ENCODE measurements at places on chromosomes 3 and 15.

DNA sequence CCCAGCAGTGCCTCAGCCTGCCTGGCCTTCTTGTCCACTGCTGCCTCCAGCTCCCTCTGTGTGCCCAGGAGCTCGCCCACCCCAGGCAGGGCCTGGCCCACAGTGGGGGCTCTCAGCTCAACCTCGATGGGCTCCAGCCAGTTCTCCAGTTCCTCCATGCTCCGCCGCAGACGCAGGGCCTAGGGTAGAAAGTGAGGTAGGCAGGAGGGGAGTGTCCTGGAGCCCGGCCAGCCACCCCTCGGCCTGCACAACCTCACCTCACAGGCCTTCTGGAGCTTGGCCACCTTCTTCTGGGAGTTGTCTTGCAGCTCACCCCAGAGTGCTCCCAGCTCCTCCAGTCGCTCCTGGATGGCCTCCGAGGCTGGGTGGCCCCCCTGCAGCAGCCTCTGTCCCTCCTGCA lies 18.7 kb downstream of the PLA2G4B start:
- no peak for DNase-seq

DNA sequence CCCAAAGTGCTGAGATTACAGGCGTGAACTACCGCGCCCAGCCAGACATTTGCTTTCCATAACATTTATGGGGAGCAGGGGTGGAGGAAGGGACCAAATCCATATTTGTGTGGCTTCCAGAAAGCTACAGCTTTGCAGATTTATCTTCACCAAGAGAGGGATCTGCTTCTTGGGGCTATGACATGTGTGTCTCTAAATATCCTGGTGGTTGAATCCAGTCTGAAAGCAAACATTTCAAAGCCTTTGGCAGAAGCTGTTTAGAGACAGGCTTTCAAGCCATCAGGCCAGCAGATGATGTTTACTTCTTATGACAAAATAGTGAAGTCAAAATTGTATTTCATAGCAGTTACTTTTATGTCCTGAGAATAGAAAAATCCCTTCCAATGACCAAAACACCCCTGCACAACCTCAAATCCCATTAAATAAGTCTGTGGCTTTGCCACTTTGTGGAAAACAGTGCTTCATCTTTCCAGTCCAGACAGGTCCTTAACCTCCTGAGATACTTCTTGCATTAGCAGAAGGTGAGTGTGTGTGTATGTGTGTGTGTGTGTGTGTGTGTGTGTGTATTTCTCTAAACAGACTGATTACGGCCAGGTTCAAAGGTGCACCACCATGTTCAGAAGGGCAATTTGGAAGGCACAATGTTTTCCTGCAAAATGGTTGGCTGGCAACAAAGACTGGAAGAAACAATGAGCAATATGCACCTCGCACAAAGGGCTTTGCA lies 191.4 kb upstream of the LRIG1 start:
- DNase-seq: no peak

GRCh38 chr3:31288641-31289100 lies 244.1 kb upstream of the STT3B start:
- DNase-seq: no peak

GRCh38 chr3:72317491-72317890 lies 530.8 kb downstream of the SHQ1 start:
- no peak for DNase-seq

DNA sequence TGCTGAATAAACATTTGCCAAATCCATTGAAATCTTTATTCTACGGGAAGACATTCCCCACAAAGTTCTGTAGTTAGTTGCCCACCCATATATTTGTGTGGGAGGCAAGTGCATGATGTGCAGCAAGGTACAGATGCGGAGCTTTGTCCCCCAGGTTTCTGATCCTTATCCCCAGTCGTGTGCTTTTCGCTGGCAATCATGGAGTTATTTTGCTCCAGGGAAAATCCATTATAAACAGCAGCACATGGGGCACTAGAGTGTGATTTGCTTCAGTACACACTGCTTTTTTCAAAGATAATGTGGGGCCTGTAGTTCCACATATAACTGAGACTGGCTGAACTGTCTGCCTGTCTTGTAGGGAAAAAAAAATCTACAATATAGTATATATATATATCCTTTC lies 132.1 kb downstream of the FEZF2 start:
- DNase-seq: no peak

- DNase-seq: peak; percentile 65
Measured at GRCh38 chr15:34583399-34584329, at the start of gene GOLGA8B. Gene GOLGA8B, minus strand, starts transcription at chr15:34583651. Its CDS starts 47,739 bp downstream, at chr15:34535912.

- no peak for DNase-seq
Measured at GRCh38 chr15:55394694-55395093, 13.5 kb downstream of the CCPG1 start.

- DNase-seq: no peak
Measured at GRCh38 chr3:183377307-183377959, 51.0 kb downstream of the MCF2L2 start.

DNA sequence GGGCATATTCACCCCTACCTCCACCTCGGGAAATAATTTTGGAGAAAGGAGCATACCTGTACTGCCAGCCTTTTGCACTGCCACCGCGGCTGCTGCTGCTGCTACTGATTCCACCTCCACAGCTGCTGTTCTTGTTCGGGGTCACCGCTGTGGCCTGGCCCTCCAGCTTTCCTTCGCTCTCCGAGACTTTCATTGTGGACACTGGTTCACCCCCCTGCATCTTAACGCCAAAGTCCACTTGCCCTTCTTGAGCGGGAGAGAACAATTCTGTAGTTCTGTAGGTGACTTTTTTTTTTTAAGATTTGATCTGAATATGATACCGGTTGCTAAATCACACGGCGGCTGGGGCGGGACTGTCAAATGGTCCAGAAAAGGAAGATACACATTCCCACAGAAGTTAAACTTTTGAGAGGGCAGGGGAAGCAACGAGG lies 701 bp downstream of the OSBPL11 start:
- no peak for DNase-seq

- DNase-seq: no peak
Measured at GRCh38 chr15:88144921-88145653, 111.5 kb downstream of the NTRK3 start.

- no peak for DNase-seq
Measured at GRCh38 chr15:56806148-56806536, 72.8 kb upstream of the ZNF280D start.

- DNase-seq: no peak
Measured at GRCh38 chr15:34795267-34796081, at the start of gene ACTC1. Gene ACTC1, minus strand, starts transcription at chr15:34795549. Its CDS starts 741 bp downstream, at chr15:34794808.

GRCh38 chr3:171566803-171567422 lies 106.7 kb upstream of the TNIK start:
- DNase-seq: no peak

DNA sequence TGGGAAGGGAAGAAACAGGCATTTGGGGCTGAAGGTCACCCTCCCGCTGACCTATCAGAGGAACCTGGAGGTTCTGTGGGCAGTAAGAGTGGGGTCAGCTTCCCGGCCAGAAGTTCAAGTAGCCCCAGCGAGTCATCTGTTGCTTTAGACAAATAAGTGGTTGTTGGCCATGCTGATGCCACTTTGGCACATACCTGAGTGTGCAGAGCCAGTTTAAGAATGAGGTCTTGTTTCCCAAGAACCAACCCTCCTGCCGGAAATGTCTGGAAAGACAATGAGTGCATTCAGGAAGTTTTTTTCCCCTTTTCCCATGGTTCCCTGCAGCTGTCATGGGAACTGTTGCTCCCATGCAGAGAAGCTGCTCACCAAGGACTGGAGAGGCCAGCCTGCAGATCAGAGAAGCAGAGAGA lies 166.7 kb downstream of the ZNF621 start:
- no peak for DNase-seq

- no peak for DNase-seq
Measured at GRCh38 chr3:115785782-115786181, 162.5 kb downstream of the GAP43 start.

GRCh38 chr15:71562251-71562650 lies 248.1 kb upstream of the NR2E3 start:
- DNase-seq: no peak

DNA sequence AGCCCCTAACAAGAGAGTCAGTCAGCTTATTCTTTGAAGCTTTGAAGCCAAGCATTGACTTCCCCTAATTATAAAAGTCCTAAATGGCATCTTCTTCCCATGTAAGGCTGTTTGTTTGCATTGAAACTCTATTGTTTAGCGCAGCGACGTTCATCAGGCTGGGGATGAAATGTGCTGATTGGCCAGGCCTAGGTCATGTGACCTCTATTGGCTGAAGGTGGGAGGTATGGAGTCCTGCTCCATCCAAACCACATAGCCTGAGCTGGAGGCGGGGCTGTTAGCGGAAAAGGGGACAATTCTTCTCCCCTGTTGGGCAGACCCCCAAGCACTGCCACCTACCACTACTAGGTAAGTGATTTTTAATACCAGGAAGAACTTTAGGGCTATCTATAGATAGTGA lies 145.3 kb upstream of the PRR23C start:
- DNase-seq: no peak

DNA sequence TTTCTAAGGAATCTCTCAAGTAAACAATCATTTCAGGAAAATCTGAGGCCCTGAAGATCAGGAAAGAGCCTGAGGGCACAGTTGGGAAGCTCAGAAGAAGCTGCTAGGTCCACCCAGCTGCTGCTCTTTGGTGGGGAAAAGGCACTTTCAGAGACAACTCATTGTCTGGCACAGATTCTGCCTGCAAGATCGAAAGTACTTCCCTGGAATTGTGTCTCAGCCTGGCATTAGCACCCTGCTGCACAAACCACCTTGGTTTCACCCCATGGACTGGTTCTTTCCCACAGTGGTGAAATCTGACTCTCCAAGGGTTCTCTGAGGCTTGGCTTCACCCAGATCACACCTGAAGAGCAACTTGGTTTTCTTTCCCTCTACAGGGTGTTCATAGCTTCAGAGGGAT lies 18.7 kb downstream of the THRB start:
- no peak for DNase-seq

- no peak for DNase-seq
Measured at GRCh38 chr3:109117939-109118338, at the start of gene MORC1. Gene MORC1, minus strand, starts transcription at chr3:109118134. Its CDS starts 75 bp downstream, at chr3:109118059.

DNA sequence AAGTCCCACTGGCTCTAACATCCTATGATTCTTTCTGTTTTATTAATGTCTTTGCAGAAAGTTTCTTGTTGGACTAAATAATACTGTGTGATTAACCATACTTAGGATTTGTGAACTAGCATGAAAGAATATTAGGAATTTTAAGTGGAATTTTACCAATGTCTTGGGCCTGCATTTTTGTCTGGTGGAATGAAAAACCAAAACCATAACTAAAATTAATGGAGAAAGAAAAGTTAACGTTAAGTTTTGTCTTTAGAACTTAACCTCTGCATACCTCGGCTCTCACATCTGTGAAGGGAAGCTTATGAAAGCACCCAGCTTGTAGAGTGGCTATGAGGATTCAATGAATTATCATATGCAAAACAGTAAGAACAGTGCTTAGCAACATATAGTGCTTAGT lies 6.5 kb downstream of the FBN1 start:
- no peak for DNase-seq

- DNase-seq: no peak
Measured at GRCh38 chr3:194738254-194739093, 52.8 kb downstream of the FAM43A start.

DNA sequence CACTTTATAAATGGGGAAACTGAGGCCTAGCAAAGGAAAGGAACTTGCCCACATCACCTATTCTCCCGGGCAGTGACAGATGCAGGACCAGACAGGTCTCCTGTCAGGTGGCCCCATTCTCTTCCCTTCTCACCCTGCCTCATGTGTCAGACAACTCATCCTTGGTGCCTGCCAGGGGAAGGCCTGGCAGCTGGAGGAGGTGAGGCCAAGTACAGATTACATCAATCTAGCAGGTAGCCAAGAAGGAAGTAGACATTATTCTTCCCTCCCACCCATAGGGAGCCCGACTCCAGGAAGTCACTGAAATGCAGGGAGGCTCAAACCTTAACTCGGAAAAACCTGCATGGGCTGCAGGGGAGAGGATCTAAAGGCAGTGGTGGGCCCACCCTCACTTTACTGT lies 39.6 kb downstream of the DAPK2 start:
- DNase-seq: no peak

DNA sequence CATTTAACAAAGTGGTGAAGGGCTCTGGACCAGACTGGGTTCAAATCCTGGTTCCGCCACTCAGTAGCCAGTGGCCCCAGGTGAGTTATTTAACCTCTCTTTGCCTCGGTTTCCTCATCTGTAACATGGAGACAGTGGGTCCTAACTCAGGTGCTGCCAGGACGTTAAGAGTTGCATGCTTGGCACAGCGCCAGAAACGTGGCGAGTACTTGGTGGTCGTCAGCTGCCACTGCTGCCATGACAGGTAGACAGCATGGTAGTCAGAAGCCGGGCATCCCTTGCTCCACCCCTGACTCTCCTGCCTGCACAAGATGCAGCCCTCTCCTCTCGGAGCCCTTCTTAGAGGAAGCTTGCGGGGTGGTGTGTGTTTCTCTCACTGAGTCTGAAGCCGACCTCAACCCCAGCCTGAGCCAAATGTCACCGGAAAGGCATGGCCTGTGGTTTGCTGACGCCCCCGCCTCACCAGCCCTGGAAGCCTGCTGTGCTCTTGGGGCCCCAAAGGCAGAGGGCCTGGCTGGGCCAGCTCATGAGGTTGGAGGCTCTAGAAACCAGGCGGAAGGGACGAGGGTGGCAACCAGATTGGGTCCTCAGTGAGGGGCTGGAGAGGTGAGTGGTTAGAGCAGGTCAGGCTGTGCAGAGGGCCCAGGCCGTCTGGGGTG lies 160.8 kb upstream of the TLE3 start:
- peak; percentile 17 for DNase-seq

DNA sequence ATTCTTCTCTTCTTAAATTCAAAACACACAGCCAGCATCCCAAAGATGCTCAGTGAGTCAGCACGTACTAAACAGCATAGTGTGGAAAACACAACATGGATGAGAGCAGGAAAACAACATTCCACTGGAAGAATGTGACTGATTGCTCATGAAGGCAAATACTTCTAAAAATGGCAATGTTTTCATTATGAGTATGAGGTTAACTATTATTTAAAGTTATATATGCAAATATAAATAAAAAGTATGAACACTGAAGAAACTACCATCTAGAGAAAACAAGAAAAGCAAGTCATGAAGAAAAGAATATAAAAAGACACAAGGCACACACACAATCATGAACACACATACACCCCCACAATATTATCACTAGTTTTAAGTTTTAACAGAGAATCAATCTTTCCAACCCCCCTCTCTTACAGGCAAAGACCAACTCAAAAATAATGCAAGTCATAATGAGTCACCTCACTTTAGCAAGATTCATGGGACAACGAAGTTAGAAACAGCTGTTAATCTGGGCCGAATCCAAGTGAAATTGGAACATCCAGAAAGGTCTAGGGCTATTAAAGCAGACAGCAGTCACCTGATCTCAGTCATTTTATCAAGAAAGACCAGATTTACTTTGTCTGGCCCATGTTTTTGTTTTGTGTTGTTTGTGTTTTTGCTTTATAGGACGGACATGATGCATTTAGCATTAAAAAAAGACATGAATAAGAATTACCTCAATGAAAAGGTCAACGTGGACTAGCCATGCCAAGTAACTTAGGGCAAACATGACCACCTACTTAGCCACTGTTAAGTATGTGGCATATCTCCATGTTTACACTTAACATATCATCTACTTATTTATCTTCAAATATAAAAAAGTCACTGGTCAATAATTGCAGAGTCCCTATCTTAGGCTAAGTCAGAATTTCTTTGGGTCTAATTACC lies 18.1 kb downstream of the GBE1 start:
- DNase-seq: no peak

GRCh38 chr15:90790561-90790960 lies 73.4 kb downstream of the BLM start:
- no peak for DNase-seq

- no peak for DNase-seq
Measured at GRCh38 chr3:184630861-184631471, 69.4 kb downstream of the EPHB3 start.
